ENCODE measurements at places on chromosomes 4 and X.

GRCh38 chr4:145956288-145956890 lies 17.8 kb upstream of the ZNF827 start:
- no peak for DNase-seq

DNA sequence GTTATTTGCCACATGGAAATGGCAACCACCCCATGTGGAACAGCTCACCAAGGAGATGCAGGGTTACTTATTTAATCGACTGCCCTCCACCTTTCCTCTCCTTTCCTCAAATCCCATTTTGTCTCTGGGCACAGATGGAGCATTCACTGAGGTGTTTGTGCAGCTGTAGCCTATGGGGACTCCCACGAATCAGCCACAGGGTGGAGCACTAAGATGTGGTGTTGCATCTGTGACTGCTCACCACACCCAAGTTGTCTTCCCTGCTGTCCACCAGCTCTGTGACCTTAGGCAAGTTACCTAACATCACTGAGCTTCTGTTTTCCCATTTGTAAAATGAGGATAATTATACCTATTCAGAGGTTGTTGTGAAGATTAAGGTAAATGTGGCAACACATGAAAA lies 252.4 kb upstream of the CPEB2 start:
- DNase-seq = peak; percentile 0

DNA sequence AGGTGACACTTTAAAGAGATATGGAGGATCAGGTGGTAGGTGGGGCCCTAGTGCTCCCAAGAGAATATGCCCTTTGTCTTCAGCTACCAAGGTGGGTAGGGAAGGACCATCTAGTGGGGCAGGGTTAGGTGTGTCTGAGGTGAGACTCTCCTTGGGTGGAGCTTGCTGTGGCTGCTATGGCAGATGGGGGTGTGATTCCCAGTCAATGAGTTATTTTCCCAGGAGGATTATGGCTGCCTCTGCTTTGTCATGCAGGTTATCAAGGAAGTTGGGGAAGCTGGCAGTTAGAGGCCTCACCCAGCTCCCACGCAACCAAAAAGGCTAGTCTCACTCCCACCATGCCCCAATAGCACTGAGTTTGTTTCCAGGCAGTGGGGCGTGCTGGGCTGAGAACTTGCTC lies 18.0 kb upstream of the SPIN2A start:
- DNase-seq = no peak

DNA sequence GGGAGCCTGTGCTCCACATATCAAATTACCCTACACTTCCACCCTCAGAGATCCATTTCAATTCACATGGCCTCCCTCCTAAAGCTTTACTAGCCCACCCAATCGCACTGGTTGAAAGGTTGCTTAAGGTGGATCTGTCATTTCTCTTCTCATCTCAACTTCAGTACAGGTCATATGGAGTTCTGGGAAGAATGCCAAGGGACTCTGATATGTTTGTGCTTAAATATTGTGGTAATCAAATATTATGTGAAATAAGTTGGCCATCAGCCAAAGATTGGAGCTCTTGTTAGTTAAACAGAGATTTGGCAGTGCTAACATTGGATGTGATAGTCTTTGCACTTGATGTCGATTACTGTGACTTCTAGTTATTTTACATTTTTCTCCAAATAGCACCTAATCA lies 20.5 kb downstream of the SEPTIN6 start:
- no peak for DNase-seq
